ENCODE measurements at places on chromosomes 3 and 15. TPM values are rescaled to one million over a fixed set of nuclear protein-coding genes. Genes with fewer than 3 reads are reported as not detected.

DNA sequence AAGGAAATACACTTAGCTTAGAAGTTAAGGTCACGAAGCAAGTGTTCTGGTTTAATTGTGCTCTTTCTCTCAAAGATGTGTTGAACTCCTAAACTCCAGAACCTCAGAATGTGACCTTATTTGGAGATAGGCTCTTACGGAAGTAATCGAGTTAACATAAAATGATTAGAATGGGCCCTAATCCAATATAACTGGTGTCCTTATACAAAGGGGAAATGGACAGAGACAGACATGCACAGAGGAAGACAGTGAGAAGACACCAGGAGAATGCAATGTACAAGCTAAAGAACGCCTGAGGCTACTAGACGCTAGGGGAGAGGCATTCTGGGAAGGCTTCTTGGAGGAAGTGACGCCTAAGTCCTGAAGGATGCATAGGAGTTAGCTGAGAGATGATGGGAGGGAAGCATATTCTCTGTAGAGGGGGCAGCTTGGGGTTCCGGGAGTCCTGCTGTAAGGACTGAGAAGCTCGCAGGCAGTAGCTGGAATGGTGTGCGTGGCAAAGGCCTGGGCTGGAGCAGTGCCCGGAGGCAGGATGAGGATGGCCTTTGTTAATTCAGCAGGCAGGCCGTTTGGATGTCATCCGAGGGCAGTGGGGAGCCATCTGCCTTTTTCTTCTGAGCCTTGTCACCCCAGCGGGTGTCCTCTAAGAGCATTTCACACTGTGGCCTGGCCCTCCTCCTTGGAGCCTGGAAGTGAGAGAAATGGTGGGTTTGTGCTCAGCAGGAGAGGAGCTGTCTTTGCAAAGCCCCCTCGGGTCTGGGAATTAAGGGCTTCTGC, 513.4 kb downstream of the SHQ1 start:
- DNase-seq = no peak

DNA sequence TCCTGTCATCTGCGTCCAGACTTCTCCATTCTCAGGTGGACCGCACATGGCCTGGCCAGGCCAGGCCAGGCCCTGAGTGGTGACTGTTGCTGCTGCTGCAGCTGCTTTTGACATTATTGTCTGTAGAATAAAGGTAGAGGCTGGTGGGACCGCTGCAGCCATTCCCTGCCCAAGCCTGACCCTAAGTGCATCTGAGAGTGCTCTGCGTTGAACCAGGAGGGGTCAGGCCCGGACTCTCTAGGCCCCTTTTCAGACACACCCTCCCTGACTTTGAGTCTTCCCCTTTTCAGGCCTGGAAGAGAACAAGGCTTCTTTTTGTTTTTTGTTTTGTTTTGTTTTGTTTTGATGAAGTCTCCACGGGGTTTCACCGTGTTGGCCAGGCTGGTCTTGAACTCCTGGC, 54.6 kb upstream of the FLNB start:
- DNase-seq = no peak

- no peak for DNase-seq
Observed at GRCh38 chr3:43214616-43215015, 71.7 kb upstream of the SNRK start.

DNA sequence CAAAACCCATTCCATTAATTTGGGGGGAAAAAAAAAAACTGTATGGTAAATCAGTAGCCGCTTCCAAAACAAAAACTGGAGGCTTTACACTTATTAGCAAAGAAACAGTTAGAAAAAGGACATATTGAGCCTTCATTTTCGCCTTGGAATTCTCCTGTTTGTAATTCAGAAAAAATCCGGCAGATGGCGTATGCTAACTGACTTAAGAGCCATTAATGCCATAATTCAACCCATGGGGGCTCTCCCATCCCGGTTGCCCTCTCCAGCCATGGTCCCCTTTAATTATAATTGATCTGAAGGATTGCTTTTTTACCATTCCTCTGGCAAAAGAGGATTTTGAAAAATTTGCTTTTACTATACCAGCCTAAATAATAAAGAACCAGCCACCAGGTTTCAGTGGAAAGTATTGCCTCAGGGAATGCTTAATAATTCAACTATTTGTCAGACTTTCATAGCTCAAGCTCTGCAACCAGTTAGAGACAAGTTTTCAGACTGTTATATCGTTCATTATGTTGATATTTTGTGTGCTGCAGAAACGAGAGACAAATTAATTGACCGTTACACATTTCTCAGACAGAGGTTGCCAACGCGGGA, 9.4 kb upstream of the RPL24 start:
- DNase-seq = no peak

DNA sequence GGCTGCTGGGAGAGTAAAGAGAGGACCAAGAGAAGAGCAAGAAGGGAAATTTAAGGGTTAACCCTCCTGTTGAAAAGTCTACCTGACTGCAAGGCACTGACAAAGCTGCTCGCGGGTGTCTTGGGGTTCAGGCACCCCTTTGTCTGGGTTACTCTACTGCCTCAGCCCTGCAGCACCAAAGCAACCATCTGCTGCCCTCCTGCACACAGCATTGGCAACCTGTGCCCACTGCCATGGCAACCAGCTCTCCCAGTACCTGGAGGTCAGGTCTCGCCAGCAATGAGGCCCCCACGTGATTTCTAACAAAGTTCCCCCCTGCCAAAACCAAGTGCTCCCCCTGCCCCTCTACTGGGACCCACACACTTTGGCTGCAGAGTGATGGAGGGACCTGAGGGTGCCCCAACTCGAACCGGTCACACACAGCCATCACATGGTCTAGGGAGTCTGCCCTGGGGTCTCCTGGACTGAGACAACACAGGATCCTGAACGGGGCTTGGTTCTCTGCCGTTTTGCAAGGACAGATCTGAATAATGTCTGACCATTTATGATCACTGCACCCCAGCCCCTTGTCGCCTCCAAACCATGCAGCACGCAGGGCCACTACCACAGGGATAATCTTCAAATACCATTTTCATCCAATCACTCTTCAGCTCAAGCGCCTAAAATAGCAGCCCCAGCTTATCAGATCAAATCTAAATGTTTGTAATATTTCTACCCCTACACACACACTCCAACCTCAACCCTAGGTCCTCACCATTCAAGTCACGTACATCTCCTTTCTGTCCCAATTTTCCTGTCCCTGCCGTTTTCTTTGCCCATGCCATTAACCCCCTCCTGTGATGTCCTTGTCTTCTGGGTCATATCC, 50.7 kb downstream of the ADCY5 start:
- DNase-seq = no peak

GRCh38 chr15:61025308-61025707, 203.8 kb downstream of the RORA start:
- DNase-seq = no peak

DNA sequence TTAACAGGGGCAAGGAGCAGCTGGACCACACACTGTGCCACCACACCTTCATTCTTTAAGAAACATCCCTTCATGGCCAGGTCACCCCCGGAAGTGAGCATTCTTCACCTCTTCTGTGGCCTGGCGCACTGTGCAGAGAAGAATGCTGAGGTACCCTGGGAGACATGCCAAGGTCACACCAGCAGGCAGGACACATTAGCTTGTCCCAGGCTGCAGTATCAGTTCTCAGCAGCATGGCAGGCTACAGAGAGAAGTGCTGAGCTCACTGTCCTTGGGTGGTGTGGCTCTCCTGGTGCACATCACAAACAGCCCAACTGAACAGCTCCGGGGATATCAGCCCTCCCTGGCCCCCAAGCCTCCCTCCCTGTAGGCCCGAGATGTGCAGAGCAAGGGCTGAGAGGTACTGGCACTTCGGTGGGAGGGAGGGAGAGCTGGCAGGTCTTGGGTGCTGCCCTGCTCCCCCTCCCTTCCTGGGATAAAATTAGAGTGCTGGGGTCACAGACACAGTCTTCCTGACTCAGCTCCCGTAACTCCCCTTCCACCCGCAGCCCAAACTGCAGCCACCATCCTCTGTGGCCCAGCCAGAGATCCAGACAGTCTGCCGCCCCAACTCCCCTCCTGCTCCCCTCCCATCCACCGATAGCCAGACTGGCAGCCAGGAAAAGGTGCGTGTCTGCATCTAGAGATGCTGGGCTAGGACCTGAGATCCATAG, 13.4 kb downstream of the SEMA7A start:
- DNase-seq = no peak

DNA sequence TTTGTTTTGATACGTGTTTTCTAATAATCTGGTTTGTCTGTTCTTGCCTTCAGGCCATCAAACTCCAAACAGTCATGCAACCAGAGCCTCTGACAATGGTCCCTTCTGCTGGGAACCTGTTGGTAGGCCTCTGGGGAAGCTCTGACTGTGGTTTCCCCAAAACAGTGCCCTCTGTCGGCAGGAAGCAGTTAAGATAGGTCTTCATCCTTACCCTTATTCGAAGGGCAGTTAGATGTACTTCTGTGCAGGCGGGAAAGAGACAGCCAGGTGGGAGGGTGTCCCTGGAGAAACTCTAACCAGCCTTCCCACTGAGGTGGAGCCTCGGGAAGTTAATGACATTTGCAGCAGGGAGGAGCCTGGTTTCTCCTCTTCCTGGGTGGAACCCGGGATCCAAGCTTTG, 81.6 kb upstream of the CHMP2B start:
- no peak for DNase-seq

GRCh38 chr3:53175613-53176540, 14.9 kb downstream of the PRKCD start:
- DNase-seq = no peak

DNA sequence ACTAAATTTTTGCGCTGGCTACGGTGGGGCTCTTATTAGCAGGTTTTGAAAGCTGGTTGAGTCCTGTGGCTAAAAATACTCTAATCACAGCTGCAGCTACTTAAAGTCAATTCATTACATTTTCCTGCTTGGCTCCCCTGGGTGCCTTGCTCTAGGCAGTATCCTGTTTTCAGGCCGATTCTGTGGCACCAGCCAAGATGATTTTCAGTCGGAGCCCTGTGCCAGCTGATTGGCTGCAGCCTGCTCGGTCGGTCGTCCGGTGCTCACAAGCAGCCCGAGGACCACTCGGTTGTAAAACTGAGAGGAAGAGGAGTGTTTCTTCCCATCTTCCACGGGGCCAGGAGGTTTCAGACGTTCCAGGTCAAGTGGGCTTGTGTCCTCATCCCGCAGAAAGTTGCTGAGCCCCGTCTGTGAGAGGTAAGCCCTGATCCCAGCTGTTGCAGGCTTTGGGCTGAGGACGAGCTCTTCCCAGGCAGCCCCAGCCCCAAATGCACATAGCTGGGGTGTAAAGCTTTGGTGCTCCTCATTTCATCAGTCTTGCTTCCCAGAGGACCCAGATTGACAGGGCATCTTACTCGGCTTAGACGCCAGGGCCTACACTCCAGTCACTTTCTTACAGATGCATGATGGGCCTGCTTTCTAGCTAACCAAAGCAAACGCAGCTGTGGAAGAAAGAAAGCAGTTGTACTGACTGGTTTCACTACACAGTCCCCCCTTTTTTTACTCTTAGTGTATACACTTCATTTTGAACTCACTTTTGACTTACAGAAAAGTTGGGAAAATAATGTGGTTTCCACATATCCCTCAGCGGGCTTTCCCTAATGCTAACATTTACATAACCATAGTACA, 15.9 kb downstream of the LYSMD4 start:
- DNase-seq = no peak

DNA sequence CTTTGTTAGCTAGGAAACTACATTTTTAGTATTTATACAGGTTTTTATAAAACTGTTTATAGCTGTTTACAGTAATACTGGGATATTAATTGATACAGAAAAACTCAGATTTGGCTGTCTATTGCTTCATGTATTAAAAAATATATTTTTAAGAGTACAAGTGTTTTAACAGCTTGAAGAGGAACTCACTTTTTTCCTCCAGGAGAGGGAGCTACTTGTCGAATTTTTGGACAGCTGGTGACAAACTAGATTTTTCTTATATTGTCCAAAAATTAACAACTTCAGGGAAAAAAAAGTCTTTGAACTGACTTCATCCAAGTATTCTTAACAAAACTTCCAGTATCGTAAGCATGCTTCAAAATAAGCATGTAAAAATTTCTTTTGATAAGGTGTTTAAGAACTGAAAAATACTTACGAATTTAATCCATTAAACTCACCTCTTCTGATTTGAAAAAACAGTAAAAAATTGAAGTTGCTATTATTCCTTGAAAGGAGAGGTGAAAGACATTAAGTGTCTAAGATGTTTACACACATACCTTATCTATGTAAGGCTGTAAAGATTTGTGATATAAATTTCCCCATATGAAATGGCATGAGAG, 4.0 kb downstream of the DIPK2A start:
- no peak for DNase-seq

DNA sequence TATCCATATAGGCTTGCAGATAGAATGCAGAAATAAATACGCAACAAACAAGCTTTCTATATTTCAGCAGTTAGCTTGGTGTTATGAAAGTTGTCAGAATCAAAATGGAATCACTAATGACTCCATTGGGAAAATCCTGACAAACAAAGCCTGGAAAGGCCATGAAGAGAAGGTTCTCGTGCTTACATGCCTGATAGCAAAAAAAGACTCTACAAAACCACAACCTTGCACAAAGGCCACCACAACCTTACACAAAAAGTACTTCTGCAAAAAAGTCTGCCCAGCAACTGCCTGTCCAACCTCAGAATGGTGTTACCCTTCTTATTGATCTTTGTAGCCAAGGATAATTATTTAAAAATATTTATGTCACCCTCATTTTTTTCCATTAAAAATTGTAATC, 14.4 kb upstream of the PLSCR1 start:
- DNase-seq = no peak

DNA sequence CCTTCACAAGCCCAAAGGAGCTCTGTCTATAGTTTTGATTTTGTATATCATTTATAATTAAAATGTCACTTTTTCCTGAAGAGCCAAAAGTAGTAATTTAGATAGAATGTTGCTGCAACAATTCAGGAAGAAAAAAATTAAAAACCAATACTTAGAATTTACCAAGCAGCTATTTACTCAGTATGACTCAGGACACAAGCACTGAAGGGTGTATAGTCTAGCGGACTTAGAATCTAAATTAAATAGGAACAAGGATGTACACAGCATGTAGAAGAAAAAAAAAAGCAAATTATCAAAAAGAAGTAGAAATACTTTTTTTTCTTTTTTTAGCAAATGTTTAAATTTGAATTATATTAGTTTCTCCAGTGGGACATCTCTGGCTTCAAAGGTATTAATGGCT, 31.6 kb downstream of the PGBD4 start:
- no peak for DNase-seq

- DNase-seq = peak; percentile 64
Observed at GRCh38 chr3:49718858-49719213, 648 bp downstream of the AMIGO3 start.

GRCh38 chr3:102353148-102353547, 81.7 kb upstream of the ZPLD1 start:
- peak; percentile 56 for DNase-seq

DNA sequence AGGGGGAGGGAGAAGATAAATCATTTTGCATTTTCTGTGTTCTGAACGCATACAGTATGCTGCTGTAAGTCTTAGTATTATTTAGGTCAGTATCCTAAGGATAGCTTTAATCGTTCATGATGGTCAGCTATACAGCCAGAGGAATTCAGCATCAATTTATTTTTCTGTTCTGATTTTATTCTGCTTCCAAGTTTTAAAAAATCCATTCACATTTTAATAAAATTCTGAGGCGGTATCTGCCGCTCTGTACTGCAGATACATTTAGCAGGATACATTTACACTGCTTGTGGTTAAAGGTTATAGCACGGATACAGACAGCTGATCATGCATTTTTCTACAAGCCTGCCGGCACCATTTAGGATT, 17.8 kb downstream of the ZBTB38 start:
- DNase-seq = no peak

Gene GNB4
- 67.3 TPM for total RNA-seq

Gene WDR72
- not detected for total RNA-seq

Gene C3orf20
- 0.18 TPM for total RNA-seq

Gene ZBED2
- total RNA-seq = not detected

Gene MESP1
- 2.1 TPM for total RNA-seq

Gene GSK3B
- total RNA-seq = 33.6 TPM

Gene A4GNT
- total RNA-seq = not detected

Gene NEO1
- total RNA-seq = 56.1 TPM

Gene STRIT1
- total RNA-seq = not detected

Gene IQCH
- total RNA-seq = 2.1 TPM

Gene TMC3
- 0.13 TPM for total RNA-seq
